ENCODE measurements at places on chromosomes 11 and 22.

- DNase-seq = no peak
Observed at GRCh38 chr22:19800761-19801244, 40.2 kb downstream of the TBX1 start.

GRCh38 chr11:128953151-128953550, 10.5 kb upstream of the TP53AIP1 start:
- no peak for DNase-seq

GRCh38 chr11:44274404-44274803, 35.5 kb downstream of the ALX4 start:
- no peak for DNase-seq

DNA sequence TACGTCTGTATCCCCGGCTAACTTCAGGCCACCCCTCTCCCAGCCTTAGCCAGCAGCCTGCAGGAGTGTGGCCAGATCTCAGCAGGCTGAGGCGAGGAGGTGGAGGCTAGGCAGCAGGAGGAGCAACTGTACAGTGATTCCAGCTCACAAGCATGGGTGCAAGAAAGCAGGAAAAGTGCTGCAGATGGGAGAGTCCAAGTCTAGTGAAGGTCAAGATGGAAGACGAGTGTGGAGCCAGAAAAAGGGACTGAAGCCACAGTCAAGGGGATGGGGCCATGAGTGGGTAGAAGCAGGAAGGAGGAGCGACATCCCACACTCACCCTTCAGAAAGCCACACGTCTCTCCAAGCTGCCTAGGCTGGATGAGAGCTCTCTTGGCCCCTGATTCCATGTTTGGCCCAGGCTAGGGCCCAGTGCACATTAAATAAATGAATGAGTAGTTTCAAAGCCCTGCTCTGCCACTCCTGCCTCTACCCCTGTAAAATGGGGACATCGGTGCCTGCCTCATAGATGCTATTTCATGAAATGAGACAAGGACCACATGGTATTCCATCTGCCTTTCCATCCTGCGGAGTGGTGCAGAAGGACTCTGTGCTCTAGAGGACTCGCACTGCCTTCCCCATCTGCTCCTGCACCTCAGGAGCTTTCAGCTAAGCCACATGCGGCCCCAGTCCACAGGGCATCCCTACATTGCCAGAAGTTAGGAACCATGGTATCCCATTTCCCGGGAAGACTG, 2.9 kb downstream of the YDJC start:
- no peak for DNase-seq

DNA sequence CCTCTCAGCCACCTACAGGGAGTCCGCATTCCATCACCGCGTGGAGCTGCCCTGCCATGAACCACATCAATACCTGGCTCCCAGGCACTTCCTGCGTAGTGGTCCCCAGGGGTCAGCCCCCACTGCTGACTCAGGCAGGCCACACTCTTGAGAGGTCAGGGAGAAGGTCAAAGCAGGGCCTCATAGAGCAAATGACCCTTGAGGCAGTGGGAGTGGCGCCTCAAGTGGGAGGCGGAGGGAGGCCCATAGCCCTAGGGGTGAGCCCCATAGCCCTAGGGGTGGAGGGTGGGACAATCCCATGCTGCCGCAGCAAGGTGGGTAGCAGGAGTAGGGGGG, 5.0 kb downstream of the PRDX5 start:
- no peak for DNase-seq

DNA sequence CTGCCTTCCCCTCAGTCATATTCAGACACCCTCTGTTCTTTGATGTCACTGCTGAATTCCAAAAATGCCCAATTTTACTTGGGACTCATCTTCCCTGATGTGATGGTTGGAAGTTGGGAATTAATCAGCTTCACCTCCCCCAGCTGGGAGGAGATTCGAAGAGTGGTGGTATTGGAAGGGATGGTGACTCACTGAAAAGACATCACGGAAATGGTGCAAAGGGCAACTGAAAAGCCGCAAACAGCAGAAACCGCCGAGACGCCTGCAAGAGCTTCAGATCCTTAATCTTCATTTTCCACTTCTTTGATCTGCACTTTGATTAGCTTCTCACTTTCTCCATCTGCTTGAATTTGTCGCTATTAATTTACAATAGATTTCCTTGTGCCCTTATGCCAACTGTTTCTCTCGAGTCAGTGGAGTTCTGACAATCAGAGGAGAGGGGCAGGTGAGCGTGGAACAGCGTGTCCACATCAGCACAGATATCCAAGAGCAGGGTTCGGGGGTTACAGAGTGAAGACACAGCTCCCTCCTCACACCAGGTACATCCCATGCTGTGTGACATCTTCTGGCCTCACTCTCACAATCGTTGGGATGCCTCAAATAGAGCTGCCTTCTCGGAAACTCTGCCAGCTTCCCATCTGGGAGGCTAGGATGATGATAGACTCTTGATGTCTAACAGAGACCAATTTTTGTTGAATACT, 325.4 kb downstream of the BRD1 start:
- DNase-seq = no peak

DNA sequence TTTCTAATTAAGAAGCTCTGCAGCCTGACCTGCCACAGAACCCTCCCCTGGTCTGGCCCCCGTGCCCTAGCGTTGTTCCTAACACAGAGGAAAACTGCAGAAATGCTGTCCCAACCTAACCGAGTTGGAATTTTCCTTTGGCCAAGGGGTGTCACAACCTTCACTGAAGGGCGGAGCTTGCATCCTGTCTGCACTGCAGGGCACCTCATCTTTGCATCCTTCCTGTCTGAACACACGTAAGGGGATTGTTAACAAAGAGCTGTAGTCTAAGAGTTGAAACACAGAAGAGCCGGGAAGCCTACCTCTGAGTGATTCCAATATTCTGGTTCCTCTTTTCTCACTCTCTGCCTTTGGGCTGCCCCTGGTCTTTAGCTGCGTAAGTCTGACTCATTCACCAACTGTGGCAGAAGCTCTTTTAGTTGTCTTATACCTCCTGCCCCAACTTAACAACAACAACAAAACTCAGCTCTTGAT, 1.6 kb downstream of the DIXDC1 start:
- no peak for DNase-seq

- DNase-seq = no peak
Observed at GRCh38 chr22:27930331-27931060, 11.4 kb upstream of the PITPNB start.

DNA sequence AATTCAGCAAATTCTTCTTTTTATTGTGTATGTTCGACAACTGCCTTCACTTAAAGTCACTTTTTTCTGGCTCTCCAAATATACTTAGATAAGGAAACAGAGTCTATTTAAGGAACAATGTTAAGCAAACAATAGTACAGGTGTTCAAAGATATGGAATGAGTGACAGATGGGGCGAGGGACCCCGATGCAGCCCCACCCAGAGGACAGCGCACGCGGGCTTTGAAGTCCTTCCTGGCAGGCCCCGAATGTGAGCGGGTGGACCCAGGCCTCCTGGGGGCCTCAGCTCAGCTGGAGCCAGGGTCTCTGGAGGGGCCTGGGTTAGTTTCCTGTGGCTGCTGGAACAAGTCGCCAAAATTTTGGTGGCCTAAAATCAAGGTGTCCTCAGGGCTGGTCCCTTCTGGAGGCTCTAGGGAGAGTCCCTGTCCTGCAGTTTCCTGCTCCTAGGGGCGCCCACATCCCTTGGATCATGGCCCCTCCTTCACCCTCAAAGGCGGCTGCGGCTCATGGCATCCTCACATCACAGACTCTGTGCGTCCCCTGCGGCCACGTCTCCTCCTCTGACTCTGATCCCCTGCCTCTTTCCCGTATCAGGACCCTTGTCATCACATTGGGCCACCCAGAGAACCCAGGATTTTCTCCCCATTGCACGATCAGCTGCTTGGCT, 40.6 kb upstream of the KCNQ1OT1 start:
- DNase-seq = no peak

DNA sequence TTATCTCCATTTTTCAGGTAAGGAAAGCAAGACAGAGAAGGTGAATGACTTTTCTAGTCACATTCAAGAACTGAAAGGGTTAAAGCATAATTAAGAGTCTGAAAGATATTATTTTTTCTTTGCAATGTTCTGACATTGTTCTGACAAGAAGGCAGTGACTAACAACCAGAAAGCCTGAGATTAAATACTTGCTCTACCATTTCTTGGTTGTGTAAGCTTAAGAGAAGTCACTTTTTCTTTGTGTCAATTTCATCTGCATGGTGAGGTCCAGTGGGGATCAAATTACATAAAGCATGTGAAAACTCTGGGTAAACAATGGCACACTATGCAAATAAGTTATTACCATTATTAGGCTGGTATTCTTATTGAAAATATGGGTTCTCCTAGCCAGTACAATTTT, 73.7 kb downstream of the PHF21A start:
- no peak for DNase-seq

- DNase-seq = no peak
Observed at GRCh38 chr11:5892908-5893307, at the start of gene OR52E5. TSS of gene OR52E5 (plus strand) at chr11:5893208. CDS start at chr11:5900777, 7,569 bp downstream.

DNA sequence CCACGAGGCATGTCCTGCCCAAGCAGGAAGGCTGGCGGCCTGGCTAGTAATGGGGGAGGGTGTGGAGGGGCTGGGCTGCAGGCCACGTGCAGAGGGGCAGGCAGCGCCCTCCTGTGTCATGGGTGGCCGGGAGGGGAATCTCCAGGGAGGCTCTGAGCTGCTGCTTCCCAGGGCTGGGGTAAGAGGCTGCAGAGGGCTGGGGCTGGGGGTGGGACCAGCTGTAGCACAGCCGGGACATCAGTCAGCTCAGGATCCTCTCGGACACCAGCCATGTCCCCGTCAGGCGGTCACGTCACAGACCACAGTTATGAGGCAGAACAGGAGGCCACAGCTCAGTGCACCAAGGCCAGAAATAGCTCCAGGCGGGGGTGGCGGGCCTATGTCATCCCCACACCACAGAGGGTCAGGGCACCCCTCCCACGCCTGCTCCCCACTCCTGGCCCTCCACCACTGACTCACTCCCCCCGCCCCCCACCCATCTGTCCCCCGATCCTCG, 21.1 kb downstream of the RTN4R start:
- DNase-seq = no peak

GRCh38 chr22:23581260-23581650, 1.2 kb upstream of the IGLL1 start:
- DNase-seq = no peak

DNA sequence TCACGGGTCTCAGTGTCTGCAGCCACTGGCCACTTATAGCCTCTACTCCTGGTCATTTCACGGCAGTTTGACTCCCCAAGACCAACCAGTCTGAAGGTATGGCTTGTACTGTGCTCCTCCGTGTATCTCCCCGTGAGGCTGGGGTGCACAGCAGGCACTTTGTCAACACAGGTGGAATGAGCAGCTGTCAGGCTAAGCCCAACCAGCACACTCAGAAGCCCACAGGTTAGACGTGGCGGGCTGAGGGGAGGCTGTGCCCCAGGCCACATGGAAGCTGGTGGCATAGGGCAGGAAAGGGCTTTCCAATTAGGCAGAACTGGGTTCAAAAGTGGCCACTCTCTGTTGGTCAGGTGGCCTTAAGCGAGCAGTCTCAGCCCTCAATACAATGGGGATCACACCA, 7.0 kb downstream of the TP53I11 start:
- DNase-seq = no peak

- DNase-seq = peak; percentile 77
Observed at GRCh38 chr11:47443028-47443700, 5.8 kb downstream of the RAPSN start.

- DNase-seq = no peak
Observed at GRCh38 chr11:122441666-122442035, 213.9 kb upstream of the UBASH3B start.

DNA sequence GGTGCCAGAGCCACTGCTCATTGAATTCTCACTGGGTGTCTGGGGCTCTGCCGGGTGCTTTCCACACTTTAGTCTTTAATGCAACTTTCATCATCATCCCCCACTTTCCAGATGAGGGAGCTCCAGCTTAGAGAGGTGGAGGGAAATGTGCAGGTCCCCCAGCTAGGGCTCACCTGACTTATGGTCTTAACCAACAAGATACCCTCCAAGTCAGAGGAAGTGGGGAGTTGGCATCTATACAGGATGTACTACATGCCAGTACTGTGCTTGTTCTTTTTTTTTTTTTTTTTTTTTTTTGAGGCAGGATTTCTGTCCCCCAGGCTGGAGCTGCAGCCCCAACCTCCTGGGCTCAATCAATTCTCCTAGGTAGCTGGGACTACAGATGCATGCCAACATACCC, 26.3 kb downstream of the C22orf42 start:
- no peak for DNase-seq

GRCh38 chr11:85759915-85760314, 51.0 kb downstream of the SYTL2 start:
- no peak for DNase-seq

GRCh38 chr11:10667521-10667885, 26.1 kb downstream of the IRAG1 start:
- DNase-seq = no peak

DNA sequence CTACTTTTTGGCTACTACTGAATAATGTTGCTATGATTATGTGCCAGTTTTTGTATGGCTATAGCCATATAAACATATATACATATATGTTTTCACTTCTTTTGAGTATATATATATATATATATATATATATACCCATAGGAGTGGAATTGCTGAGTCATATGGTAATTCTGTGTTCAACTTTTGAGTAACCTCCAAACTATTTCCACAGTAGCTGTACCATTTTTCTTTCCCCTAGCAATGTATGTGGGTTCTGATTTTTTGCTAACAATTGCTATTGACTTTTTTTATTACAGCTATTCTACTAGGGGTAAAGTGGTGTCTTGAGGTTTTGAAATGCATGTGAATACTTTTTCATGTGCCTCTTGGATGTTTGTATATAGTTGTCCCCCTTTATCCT, 30.4 kb downstream of the CBL start:
- DNase-seq = no peak

DNA sequence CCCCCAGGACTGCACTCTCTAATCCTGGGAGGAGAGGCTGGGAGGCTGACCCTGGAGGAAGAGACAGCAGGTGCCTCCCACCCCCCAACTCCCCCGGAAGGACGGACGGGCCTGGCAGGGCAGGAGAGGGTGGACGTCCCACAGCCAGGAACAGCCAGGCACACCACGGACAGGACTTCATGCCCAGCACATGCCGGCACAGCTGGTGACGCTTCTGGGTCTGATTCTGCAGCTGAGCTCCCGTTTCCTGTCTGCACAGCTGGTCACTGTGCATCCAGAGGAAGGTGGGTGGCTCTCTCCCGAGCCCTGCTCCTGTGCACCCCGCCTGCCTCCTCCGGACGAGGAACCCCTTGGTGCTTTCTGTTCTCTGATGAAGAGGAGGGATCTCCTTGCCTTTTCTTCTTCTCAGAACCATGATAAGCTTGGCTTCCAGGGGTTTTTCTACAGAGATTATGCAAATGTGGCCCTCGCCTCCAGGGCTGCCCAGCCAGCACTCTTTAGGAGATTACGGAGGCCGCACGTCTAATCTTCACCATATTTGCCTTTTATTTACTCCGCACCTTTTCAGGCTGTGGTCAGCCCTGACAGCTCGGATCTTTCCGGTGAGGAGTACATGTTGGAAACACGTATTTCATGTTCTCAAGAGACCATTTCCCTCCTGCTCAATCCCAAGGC, 1295.8 kb downstream of the BRD1 start:
- DNase-seq = no peak

GRCh38 chr22:38205261-38206128, 3.7 kb downstream of the MAFF start:
- DNase-seq = no peak

- DNase-seq = no peak
Observed at GRCh38 chr11:32597921-32598320, 14.3 kb downstream of the EIF3M start.

- no peak for DNase-seq
Observed at GRCh38 chr11:128881221-128881620, 9.9 kb upstream of the KCNJ5 start.

Measured in caudate nucleus (tissue), 63 donors.